Activated T-helper 1 cell treated with anti-CD3 and anti-CD28 coated beads, Interleukin-2, amount 50 U/mL, for 16 hours (primary cell): ENCODE measurements at places on chromosomes 2 and 18.

GRCh38 chr2:169827272-169828140 lies at the start of gene UBR3:
TSS of gene UBR3 (plus strand) at chr2:169827454. CDS start at chr2:169827508, 54 bp downstream.
- DNase-seq: peak; percentile 84

GRCh38 chr18:66587430-66587829 lies 16.5 kb downstream of the CDH19 start:
- DNase-seq: no peak

- DNase-seq: no peak
Observed at GRCh38 chr2:229410264-229410663, 139.2 kb upstream of the PID1 start.

DNA sequence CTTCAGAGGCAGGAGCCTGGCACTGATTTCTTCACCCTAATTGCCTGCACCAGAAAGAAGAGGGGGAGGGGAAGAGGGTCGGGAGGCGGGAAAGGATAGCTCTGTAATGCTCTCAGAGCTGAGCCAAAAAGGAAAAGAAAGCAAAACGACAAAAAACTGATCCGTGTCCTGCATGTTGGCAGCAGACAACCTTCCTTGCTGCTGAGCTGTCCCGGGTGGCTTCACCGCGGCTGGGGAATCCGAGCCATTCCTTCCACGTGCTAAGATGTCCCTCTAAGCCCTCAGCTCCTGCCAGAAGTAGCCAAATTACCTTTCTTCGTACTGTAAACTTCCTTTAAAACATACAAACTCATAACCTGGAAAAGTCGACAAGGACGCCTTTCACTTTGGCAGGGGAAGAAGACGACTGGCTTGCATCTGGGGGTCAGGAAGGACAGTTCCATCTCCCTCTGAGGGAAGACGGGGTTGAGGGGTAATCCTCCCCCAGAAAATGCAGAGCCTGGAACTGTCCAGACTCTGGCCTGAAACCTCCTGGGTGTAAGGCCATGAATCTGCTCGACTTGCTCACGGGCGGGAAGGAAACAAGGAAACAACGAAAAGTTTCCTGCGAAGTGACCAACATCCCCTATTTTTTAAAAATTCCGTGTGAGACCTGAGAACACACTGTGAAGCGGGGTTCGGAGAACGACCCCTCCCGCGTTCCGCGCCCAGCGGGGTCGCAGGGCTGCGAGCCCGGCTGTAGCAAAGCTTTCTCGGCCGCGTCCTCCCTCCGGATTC lies 7.7 kb downstream of the OTX1 start:
- no peak for DNase-seq

DNA sequence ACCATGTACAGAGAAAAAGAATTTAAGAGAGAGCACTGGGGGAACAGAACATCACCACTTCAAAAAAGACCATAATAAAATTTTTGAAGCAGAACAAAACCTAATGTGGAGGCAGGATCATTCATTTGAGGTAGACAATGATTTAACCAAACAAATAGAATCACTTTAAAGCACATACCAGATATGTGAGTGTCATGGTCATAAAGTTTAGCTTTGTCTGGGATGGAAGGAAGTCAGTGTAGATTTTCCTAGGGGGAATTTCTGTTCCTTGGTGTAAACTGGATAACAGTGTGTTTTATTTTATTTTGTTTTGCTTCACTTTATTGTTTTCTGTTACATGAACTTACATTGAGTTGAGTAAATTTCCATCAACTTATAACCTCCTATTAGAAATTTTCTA lies 120.8 kb downstream of the CRIM1 start:
- no peak for DNase-seq

DNA sequence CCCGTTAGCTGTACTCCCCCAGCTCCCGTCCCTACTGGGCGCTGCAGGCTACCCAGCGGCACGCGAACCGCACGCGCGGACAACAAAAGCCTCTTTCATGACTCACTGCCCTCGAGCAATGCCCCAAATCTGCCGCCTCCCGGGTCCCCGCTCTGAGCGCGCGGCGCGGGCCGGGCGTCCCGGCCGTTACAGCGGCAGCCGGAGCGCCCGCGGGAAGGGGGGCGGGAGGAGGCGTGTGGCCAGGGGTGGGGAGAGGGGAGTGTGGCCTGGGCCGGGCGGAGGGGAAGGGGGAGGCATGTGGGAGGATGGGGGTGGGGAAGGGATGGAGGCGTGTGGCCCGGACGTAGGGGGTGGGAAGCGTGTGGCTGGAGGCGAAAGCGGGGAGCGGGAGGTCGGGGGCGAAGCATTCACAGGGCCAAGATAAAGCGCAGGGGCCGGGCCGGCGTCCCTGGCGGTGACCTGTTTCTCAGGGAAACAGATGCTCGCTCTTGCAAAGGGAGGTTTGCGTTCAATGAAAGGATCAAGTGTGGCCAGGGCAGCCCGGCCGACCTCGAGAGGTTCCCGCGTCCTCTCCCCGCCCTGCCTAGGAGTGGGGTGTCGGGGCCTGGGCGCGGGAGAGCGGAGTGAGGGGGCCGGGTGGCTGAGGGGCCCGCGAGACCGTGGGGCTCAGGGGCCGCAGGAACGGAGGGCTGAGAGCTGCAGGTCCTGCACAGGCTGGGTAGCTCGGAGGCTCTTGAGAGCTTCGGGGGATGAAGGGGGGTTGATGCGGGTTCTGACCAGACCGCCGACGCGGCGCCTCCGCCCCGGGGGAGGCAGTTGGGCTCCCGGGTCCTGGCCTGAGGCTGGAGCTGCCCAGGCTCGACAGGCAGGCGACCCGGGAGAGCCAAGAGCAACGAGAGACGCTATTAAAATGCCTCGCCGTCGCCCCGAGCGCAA lies 3.5 kb upstream of the NEUROD1 start:
- DNase-seq: no peak

GRCh38 chr2:67612576-67613042 lies 215.5 kb downstream of the ETAA1 start:
- no peak for DNase-seq

DNA sequence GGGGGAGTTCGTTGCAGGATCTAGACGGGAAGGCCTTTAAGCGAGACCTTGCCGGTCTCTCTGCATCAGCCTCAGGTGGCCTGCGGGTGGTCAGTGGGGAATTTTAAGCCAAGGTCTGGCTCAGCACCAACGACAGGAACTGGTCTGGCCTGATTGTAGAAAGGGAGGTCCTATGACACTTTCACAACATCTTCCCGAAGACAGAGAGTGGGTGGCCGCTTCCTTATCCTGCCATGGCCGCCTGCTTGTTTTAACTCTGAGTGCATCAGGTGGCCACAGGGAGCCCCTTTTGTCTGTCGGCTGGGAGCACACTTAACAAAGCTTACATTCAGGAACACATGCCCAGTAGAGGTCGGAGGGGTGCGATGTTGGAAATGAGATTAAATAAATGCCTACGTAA lies 363.7 kb upstream of the MYT1L start:
- DNase-seq: no peak

DNA sequence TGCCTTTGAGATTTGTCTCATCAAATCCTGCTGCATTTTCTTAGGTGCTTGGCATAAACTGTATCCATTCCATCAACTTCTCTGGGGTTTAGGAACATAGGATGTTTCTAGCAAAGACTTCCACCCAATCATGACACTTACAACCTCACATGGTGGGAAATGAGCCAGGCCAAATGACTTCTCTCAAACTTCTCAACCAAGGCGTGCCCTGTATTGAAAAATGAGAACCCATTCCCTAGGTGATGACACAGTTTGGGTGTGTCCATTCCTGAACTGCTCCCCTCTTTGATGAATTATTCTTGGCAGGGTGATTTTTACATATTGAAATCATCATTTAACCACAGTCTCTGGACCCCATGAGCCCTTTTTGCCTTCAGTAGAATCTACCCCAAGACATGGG lies 161.1 kb downstream of the EN1 start:
- no peak for DNase-seq

- no peak for DNase-seq
Observed at GRCh38 chr2:10331702-10332401, 29.1 kb downstream of the HPCAL1 start.

- no peak for DNase-seq
Observed at GRCh38 chr2:213069531-213069930, 81.9 kb downstream of the IKZF2 start.

DNA sequence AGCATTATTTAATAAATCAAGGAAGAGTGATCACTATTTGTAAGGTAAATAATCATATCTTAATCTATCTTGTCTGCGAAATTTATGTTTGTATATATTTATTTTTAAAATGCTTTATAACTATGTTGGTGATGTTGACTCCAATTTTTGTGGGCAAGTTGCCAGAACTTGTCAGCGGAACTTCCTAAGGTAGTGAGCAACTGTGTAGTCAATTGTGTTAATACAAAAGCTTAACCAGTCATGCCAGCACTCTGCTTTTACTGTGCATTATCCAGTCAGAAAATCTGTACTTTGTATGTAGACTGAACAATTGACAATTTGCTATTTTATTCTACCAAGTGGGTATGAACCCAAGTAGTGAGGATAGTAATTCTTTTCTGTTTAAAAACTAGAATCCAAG lies 61.9 kb upstream of the RND3 start:
- DNase-seq: no peak

DNA sequence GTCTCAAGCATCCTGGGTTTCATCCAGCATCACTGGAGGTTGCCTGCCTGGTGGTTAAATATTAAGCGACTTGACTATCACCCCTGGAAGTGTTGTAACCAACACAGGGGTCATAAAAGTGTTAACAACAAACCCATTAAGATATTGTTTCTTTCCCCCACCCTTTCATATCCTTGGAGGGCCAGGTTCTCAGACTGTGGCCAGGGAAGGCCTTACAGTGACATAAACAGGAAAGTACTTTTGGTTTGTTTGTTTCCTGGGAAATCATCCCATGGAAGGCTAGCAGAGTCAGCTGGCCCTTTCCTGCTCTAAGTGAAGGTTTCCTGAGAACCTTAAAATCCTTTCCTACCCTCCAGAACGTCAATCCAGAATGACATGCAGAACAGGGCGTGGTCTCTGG lies 160.9 kb downstream of the CLIP4 start:
- no peak for DNase-seq

DNA sequence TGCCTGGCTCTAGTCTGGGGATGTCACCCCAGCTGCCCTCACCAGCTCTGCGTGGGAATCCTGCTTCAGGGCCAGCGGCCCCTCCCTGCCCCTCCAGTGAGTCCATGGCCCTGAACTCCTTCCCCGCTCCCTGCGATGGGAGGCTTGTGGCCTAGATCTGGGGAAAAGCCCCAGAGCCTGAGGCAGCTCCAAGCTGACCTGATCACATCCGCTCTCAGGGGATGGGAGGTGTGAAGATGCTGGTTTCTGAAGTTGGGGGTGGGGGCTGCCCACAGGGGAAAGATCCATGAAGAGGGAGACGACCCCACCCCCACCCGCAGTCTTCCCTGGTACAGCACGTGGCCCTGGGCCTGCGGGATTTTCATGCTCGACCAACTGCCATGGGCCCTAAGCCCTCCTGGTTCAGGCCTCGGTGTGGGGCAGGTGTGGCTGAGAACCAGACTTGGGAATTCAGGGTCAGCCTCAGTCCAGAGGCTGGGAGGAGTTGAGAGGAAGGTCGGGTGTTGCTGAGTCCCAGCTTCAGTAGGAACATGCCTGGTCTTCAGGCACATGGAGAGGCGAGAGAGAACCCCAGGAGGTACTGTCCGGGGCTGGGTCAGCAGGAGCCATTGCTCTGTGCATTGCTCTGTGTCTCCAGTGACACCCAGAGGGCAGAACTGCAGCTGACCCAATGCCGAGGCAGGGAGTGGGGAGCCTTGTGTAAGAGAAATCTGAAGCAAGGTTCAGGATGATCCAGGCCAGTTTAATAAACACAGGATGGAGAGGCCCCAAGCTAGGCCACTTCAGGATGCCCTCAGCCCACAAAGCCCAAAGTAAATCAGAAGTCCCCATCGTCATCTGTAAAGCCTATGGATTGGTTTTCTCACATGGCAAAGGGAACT lies 115.1 kb downstream of the CAPN13 start:
- DNase-seq: no peak

- DNase-seq: no peak
Observed at GRCh38 chr2:109692013-109692743, 78.0 kb downstream of the SOWAHC start.

DNA sequence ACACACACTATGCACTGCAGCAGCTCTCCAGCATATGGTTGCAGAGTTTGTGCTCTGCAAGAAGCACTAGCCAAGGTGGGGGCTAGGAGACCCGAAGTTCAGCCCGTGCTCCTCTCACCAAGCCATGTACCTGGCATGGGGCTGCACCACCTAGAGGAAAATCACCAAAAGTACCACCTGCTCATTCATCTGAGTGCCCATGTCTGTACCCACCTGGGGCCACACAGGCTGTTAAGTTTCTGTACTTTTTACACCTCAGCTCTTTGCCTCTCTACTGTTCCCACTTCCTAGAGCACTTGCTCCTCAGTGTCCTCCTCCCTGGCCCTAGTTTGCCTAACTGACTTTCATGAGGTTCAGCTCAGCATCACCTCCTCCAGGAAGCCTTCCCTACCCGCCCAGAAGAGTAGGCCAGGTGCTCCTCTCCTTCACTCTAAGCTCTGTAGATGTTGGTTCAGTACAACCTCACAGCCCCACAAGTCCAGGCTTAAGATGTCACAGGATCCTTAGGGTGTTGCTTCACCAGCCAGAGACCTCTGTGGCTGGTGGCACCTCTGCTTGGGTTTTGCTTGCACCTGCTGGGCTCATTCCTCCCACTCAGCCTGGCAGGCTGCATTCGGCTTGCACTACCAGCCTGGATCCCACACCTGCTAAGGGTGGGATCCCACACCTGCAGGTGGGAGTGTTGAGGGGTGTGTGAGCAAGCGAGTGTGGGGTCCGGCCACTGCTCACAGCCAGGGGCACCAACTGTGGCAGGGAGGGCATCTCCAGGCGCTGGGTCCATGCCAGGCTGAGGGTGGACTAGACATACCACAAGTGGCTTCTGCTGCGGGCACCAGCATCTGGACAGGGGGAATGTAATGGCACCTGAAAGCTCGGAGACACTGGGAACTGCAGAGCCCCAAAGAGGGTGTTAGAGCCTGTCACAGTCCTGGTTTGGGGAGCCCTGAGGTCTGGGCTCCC lies 10.2 kb upstream of the TFCP2L1 start:
- no peak for DNase-seq

GRCh38 chr2:42906557-42907411 lies 114.4 kb upstream of the HAAO start:
- no peak for DNase-seq

- DNase-seq: no peak
Observed at GRCh38 chr2:28688818-28689217, 62.8 kb upstream of the PPP1CB start.

- DNase-seq: no peak
Observed at GRCh38 chr2:235235977-235236767, 257.7 kb upstream of the AGAP1 start.

GRCh38 chr2:147181351-147182029 lies 663.3 kb upstream of the ACVR2A start:
- no peak for DNase-seq

- DNase-seq: no peak
Observed at GRCh38 chr2:3749201-3749600, 45.8 kb downstream of the DCDC2C start.

DNA sequence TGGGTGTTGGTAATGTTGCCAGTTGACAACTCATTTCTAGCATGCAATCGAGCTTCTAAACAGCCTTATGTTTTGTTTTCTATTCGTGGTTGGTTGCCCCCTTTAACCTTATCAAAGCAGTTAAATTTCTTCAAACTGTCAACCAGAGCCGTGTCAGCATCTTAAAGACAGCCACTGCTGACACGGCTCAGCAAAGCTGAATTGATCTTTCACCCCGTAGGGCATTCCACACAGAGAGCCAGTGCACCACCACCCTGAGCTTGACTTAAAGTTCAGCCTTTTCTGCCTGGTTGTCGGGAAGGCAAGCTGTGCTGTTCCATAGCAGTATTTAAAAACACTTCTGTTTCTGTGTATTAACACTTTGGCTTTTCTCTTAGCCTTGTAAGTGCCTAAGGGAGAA lies 355.0 kb upstream of the CHST9 start:
- DNase-seq: no peak

GRCh38 chr2:47501374-47502200 lies 98.6 kb downstream of the MSH2 start:
- no peak for DNase-seq
